ENCODE measurements at places on chromosomes 11 and 22. TPM values are rescaled to one million over a fixed set of nuclear protein-coding genes. Genes with fewer than 3 reads are reported as not detected.

DNA sequence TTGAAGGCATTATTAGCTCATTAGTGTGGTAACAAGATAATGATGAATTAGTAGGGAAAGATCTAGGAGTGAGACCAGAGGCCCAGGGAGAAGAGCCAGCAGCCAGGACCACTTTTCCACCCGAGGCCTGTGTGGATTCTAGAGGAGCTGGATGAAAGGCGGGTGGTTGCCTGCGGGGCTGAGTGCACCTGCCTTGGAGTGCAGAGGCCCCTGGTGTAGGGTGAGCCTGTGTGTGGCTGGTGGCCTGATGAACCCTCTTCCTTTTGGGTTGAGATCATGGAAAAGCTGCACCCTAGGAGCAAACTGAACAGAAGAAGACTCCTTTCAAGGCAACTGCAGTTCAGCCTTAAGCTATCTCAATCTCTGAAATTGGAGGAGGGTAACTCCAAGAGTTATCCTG, 5.9 kb upstream of the TP53AIP1 start:
- DNase-seq = no peak

DNA sequence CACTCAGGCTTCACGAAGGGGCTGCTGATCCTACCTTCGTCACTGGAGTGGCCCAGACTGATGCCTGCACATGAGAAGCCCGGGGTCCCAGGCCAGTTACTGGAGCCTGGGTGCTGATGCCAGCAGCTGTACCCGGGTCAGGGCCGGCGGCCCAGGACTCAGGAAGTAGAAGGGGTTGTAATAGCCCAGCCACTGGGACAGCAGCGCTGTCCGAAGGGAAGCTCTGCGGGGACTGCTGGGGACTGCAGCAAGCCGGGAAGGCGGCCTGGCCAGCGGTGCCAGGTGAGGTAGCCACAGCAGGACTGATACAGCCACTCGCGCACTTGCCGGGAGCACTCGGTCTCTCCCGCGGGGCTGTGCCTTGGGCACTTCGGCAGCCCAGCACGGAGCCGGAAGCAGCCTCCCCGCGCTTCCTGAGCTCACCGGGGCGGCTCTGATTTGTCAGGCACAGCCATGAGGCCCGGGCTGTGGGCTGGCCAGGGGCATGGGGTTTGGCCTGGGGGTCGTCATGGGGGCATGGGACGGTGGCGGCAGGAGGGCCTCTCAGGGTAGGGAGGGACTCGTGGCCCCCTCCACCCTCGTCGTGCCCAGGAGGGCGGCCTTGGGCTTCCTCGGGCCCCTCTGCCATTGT, 13.9 kb upstream of the OR8K1 start:
- DNase-seq = no peak

- no peak for DNase-seq
Measured at GRCh38 chr11:120231963-120232362, 8.0 kb upstream of the POU2F3 start.

- no peak for DNase-seq
Measured at GRCh38 chr11:69470301-69470700, 11.2 kb upstream of the LINC01488 start.

GRCh38 chr11:134578807-134579723, 167.0 kb upstream of the B3GAT1 start:
- no peak for DNase-seq

- DNase-seq = no peak
Measured at GRCh38 chr11:72430741-72431570, 3.4 kb downstream of the CLPB start.

The GUCY1A2 gene
- 2.0 TPM for total RNA-seq

The TRIM66 gene
- total RNA-seq = 6.6 TPM

The OR52H1 gene
- total RNA-seq = 0.75 TPM

The CCDC116 gene
- total RNA-seq = not detected
